ENCODE measurements at places on chromosomes 7 and 10.

DNA sequence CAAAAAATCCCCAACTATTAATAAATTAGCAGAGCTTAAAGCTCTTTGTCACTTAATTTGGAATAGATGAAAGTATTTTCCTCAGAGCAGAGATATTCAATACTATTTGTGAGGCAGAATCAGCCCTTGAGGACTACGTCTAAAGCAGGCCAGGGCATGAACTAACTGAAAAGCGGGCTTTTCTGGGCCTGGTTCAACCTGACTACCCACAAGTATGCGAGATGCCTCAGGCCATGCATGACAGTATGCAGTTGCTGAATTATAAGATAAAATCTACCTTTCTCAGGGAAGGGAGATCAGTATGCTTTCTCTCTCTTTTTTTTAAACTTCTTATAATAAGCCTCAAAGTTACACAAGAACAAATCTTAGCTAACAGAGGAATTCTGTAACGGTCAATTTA is 20.1 kb downstream of the TMEM168 start:
- no peak overlapping the region for H3K4me3 ChIP-seq
- H3K27ac ChIP-seq = no peak overlapping the region
- H3K36me3 ChIP-seq = peaks cover 14% of the 10 kb centered on the region

DNA sequence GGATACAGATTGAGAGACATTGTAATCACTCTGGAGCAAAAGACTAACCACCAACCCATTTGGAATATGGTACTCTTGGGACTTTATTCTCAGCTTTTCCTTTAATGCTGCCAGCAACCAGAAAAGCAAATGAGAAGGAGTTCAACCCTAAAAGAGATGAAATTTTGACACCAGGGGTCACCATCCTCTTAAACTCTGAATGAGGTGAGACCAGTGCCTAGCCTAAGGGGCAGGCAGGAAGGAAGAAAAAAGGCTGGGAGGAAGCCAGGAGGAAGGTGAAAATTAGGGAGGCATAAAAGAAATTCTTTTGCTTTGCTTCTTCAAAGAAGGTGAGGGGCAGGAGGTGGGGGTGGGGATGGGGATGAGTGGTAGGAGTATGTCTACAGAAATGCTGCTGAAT is 135.8 kb downstream of the JAZF1 start:
- peaks cover 4% of the 10 kb centered on the region for H3K4me1 ChIP-seq
- H3K4me3 ChIP-seq = no peak overlapping the region
- DNase-seq = no peak
- no peaks in the 10 kb centered on the region for H3K36me3 ChIP-seq
- H3K27ac ChIP-seq = no peak overlapping the region

DNA sequence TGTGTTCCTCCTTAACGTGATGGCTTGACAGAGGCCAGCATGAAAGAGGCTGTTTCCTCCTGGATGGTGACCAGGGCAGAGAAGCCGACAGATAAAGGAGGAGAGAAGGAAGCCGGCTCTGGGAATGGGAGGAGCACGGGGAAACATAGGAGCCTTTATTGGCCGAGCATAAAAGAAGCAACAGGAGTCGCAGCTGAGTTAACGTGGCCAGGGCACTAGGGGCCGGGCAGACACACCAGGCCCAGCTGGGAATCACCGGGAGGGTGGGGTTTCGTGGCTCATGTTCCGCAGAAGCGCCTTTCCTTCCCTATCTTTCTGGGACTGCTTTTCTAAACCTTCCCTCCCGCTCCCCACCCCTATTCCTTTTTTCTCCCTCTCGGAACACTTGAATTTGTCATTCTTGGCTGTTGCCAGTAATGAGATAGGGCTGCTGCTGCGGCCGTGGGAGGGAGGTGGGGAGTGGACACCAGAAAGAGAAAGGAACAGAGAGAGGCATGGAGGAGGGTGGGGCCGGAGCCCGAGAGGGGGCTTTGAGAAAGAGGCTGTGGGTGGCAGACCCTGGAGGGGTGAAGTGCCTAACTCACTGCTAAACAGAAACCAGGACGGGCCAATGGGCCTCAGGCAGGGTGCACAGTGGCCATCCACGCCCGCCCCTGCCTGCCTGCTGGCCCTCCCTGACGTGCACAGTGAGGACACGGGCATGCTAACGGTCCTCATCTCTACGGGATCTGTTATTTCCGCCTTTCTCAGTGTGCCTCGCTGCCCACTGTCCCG is 65.2 kb downstream of the COL13A1 start:
- H3K27me3 ChIP-seq = peaks cover 4% of the 10 kb centered on the region
- no peak overlapping the region for H3K27ac ChIP-seq
- H3K4me1 ChIP-seq = no peaks in the 10 kb centered on the region

- H3K27ac ChIP-seq = peak overlapping the region; percentile 88
- H3K4me3 ChIP-seq = peak overlapping the region; percentile 74
- H3K4me1 ChIP-seq = peaks cover 63% of the 10 kb centered on the region
- DNase-seq = peak; percentile 87
- peaks cover 2% of the 10 kb centered on the region for H3K36me3 ChIP-seq
Observed at GRCh38 chr10:8133146-8133545, 78.7 kb downstream of the GATA3 start.

DNA sequence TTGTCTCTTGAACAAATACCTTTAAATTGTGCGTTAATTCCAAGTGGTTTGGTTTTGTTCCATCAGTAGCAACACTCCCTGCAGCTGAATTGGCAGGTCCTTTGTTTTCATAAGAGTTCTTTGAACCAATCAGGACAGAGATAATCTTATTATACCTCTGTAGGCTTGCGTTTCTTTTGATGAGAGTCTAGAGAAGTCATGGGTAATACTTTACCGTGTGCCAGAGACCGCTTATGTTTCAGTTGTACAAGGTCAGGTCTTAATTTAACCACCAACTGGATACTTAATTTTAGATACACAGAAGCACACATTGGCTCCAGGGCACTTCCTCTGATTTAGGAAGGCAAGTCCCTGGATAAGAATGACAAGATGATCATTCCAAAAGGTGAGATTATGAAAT is at the start of gene ASB15:
TSS of gene ASB15 (plus strand) at position 292 of the 400 bp plus-strand sequence. CDS start 12,682 bp downstream, outside the sequence.
- no peaks in the 10 kb centered on the region for H3K36me3 ChIP-seq
- no peaks in the 10 kb centered on the region for H3K4me1 ChIP-seq
- no peak for DNase-seq
- H3K27me3 ChIP-seq = peaks cover 12% of the 10 kb centered on the region

GRCh38 chr10:130128922-130129321 is 7.3 kb upstream of the GLRX3 start:
- no peak overlapping the region for H3K27ac ChIP-seq
- no peaks in the 10 kb centered on the region for H3K36me3 ChIP-seq
- peaks cover 53% of the 10 kb centered on the region for H3K27me3 ChIP-seq

DNA sequence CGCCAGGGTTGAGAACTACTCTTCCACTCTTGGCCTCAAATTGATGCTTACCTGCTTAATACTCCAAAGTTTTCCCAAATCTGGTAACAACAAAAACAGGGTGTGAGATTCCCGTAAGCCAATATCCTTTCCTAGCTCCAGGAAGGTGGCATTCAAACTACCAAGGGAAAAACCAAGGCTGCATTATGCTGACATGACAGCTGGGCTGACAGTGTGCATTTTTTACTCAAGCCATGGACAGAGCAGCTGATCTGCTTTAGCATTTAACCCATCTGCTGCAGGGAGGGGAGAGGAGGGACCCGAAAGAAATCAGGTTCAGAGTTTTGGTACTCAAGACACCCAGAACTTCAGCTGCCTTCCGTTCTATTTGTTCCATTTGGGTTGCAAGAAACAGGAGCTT is 49.8 kb upstream of the RAPGEF5 start:
- no peak overlapping the region for H3K27ac ChIP-seq
- peaks cover 2% of the 10 kb centered on the region for H3K27me3 ChIP-seq
- no peaks in the 10 kb centered on the region for H3K36me3 ChIP-seq
- no peak for DNase-seq

- H3K36me3 ChIP-seq = no peaks in the 10 kb centered on the region
- no peak overlapping the region for H3K4me3 ChIP-seq
- H3K27me3 ChIP-seq = peaks cover 21% of the 10 kb centered on the region
Observed at GRCh38 chr10:28453926-28454325, 79.0 kb upstream of the WAC start.

DNA sequence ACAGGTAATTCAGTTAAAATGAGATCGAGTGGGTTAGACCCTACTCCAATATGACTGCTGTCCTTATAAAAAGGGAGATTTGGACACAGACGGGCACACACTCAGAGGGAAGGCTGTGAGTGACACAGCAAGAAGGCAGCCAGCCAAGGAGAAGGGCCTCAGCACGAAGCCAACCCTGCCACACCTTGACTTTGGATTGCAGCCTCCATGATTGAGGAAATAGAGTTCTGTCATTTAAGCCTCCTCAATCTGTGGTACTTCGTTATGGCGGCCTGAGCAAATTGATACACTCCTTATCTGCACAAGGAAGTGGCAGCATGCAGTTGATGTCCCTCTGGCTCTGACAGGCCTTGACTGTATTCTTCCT is 43.8 kb downstream of the SH2D4B start:
- no peaks in the 10 kb centered on the region for H3K4me1 ChIP-seq
- H3K27me3 ChIP-seq = peaks cover 25% of the 10 kb centered on the region
- no peak for DNase-seq
- H3K36me3 ChIP-seq = no peaks in the 10 kb centered on the region
- H3K27ac ChIP-seq = no peak overlapping the region

- no peaks in the 10 kb centered on the region for H3K27me3 ChIP-seq
- H3K27ac ChIP-seq = no peak overlapping the region
- no peak for DNase-seq
- H3K36me3 ChIP-seq = no peaks in the 10 kb centered on the region
- no peak overlapping the region for H3K4me3 ChIP-seq
Observed at GRCh38 chr7:4406288-4407058, 275.6 kb upstream of the FOXK1 start.

GRCh38 chr10:6840201-6840691 is 260.2 kb upstream of the PRKCQ start:
- no peak overlapping the region for H3K27ac ChIP-seq
- no peak overlapping the region for H3K4me3 ChIP-seq
- H3K27me3 ChIP-seq = peaks cover 24% of the 10 kb centered on the region

DNA sequence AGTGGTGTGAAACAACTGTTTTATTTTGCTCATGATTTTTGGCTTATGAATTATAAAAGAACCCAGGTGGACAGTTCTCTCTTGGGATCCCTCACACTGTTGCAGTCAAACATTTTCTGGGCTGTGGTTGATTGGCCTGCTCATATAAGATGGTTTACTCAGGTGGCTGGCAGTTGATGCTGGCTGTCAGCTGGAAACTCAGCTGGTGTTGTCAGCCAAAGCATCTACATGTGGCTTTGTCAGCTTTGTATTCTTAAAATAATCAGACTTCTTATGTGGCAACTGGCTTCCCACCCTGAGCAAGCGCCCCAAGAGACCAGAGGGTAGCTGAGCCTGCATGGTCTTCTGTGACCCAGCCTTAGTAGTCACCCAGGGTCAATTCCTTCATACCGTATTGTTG is 534.7 kb downstream of the NRG3 start:
- no peaks in the 10 kb centered on the region for H3K4me1 ChIP-seq
- H3K4me3 ChIP-seq = no peak overlapping the region
- H3K27me3 ChIP-seq = no peaks in the 10 kb centered on the region
- H3K27ac ChIP-seq = no peak overlapping the region
- no peaks in the 10 kb centered on the region for H3K36me3 ChIP-seq

GRCh38 chr10:133106516-133106915 is 18.8 kb downstream of the ADGRA1 start:
- H3K36me3 ChIP-seq = no peaks in the 10 kb centered on the region
- H3K27me3 ChIP-seq = peaks cover 4% of the 10 kb centered on the region
- no peak for DNase-seq
- H3K4me3 ChIP-seq = no peak overlapping the region
- H3K27ac ChIP-seq = no peak overlapping the region

DNA sequence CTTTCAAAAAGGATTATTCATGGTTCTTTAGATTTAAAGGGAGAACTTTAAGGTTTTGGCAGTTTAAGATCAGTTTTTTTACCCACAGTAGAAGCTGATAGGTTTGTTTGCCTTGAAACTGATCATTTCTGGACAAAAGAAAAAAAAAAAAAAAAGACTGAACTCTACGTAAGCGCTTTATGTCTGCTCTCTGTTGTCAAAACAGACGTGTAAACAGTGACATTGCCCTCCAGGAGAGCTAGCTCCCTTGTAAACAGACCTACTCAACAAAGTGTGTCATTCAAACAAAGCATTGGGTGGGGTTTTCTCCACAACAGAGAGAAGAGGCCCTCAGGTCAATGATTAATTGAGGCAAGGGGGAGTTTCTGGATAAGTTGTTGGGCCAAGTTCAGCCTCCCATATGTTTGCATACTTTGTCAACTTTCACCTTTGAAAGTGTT is 568.1 kb upstream of the LRRN3 start:
- DNase-seq = no peak
- no peak overlapping the region for H3K27ac ChIP-seq
- H3K27me3 ChIP-seq = peaks cover 1% of the 10 kb centered on the region
- H3K36me3 ChIP-seq = no peaks in the 10 kb centered on the region
- no peak overlapping the region for H3K4me3 ChIP-seq
